ENCODE measurements at places on chromosomes 1 and 21. TPM values are rescaled to one million over a fixed set of nuclear protein-coding genes. Genes with fewer than 3 reads are reported as not detected.

GJB3 gene
- not detected for polyA plus RNA-seq

SELL gene
- polyA plus RNA-seq: 2,521 TPM

SOAT1 gene
- 73.2 TPM for polyA plus RNA-seq

NUAK2 gene
- 85.5 TPM for polyA plus RNA-seq

HPDL gene
- polyA plus RNA-seq: 1.0 TPM

DDAH1 gene
- not detected for polyA plus RNA-seq

C4BPA gene
- not detected for polyA plus RNA-seq

KIF14 gene
- polyA plus RNA-seq: not detected

PLA2G4A gene
- not detected for polyA plus RNA-seq

SH3BGR gene
- polyA plus RNA-seq: 1.7 TPM

PSMB4 gene
- polyA plus RNA-seq: 60.8 TPM

SMIM12 gene
- 74.3 TPM for polyA plus RNA-seq

TNNI3K gene
- polyA plus RNA-seq: not detected

PRDM16 gene
- polyA plus RNA-seq: not detected

LCE1C gene
- polyA plus RNA-seq: not detected

CYP4Z1 gene
- not detected for polyA plus RNA-seq

AADACL4 gene
- polyA plus RNA-seq: not detected

CHD5 gene
- polyA plus RNA-seq: not detected

MSH4 gene
- polyA plus RNA-seq: not detected

PDC gene
- not detected for polyA plus RNA-seq
